ENCODE measurements at places on chromosomes 3 and 15.
A peak's percentile ranks its signal among the peaks of the same experiment; 100 is the strongest.

DNA sequence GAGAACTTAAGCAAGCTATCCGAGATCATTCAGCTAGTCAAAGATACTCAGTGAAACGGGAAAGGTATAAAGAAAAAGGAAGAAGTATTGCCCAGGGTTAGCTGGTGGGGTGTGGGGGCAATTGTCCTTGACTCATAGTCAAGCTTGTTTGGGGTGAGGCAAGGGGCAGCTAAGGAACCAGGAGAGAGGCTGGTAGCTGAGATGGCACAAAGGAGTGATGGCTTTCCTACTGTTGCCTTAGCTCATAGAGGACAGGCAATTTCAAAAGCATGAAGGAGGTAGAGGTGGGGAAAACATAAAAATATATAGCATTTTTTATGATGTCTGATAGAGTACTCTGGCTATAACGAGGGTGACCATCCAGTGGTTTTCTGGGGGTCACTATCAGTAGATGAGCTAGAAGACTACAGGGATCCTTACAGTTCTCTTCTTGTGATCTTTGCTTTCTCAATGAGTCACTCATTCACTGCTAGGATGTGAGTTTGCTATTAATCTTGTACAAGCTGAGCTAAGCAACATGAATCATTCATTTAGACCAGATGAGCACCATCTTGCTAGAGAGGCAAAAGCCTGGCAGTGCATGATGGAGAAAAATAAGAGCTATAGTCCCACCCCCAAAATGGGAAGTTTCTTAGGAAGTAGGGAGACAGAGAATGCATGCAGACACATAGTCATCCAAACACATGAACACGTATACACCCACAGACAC is 207.1 kb upstream of the PFN2 start:
- peak; percentile 84 for DNase-seq

DNA sequence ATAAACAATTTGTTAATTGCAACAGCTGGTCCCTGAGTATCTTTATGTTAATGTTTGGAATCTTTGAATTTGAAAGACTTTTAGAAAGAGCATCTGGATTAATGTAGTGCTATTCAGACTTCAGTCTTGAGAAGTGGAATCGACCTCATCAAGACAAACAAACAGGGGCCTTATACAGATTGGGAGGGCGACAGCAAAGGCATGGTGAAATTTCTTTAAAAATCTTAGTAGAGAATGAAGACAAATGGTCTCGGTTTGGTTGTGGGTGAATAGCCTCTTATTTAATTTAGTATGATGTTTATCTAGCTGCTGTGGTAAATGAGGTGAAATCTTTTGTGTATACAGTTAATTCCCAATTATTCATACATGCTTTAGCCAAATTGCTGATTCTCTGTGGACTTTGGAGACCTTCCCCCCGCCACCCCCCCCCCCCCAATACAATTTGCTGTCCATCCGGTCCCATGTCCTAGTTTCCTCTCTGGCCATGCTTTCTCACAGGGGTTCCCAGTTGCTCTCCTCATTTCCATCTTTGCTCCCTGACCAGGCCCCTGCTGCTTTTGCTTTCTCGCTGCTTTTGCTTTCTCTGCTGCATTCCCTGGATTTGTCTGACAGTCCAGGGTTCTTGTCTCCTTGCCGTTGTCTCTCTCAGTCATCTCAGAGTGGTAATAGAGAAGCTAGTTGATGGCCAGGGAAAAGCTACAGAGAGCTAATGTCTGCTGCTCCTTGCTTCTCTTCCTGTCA is 135.3 kb downstream of the FNDC3B start:
- no peak for DNase-seq

DNA sequence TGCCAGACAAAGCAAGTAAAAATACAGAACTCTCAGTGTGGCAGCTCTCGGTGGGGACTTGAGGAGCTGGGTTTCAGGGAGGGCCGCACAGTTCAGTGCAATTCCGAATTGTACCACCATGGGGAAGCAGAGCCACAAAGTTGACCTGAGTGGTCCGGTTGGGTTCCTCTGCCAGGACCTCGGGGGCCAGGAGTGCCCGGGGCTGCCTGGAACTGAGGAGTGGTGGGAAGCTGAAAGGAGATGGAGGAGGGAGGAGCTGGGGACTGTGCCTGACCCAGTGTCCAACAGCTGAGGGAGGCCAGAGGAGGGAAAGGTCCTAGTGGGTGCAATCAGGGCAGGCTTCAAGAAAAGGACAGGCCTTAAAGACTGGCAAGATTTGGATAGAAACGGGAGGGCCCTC is 32.2 kb upstream of the TRH start:
- peak; percentile 68 for DNase-seq

DNA sequence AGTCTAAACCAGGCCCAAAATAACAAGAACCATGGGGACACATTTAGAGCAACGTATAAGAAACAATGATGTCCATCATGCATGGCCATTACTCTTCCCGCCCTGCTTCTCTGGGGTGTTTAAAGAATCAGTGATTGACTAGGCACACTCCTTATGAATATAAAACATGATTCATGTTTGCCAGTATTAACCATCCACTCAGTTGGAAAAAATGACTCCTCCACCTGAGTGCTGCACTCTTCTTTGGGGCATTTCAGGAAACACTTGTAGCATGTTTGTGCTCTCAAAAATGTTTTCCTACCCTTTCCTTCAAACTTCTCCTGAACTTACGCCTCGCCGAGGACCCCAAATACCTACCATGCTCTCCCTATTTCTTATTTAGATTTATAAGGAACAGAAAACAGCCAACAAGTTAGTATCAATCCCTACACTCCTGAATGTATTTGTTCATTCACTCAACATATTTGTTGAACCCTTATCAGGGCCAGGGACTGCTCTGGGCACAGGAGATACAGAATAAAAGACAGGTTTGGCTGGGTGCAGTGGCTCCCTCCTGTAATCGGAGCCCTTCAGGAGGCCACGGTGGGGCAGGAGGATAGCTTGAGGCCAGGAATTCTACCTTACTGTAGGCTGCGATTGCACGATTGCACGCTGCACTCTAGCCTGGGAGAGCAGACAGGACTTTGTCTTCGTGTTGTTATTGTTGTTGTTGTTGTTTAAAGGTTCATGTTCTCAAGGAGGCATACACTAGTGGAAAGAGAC is 137.0 kb downstream of the TMCO5A start:
- DNase-seq, result no peak

DNA sequence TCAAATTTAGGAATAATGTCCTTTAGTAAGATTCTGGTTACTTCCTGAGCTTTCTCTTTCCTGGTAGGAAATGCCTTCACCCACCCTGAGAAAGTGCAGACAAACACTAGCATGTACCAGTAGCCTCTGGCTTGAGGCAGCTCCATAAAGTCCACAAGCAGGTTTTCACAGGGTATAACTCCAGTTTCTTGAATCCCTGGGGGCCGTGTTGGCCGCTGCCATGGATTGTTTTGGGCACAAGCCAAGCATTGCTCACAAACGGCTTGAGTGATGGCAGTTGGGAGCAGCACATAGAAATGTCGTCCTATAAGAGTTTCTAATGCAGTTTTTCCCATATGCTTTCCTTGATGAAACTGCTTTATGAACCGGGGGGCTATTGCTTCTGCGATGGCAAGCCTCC is 164.1 kb downstream of the STXBP5L start:
- DNase-seq, result no peak

DNA sequence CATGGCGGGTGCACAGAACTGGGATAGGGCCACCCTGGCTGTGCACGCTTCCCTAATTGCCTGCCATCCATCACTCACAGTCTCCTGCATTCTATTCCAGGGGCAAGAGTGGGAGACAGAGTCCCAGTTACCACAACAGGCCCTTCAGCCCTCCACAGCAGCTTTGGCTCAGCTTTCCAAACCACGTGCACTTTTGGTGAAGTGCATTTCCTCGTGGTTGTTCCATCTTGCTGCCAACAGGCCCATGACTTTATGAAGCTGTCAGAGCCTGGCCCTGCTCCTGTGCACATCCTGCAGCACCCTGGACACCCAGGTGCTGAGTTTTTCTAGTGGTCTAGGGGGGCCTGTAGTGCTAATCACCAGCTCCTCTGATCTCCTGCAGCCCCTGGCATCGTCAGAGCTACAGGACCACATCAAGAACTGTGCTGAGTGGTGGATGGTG is 110.2 kb downstream of the ADCY5 start:
- no peak for DNase-seq

DNA sequence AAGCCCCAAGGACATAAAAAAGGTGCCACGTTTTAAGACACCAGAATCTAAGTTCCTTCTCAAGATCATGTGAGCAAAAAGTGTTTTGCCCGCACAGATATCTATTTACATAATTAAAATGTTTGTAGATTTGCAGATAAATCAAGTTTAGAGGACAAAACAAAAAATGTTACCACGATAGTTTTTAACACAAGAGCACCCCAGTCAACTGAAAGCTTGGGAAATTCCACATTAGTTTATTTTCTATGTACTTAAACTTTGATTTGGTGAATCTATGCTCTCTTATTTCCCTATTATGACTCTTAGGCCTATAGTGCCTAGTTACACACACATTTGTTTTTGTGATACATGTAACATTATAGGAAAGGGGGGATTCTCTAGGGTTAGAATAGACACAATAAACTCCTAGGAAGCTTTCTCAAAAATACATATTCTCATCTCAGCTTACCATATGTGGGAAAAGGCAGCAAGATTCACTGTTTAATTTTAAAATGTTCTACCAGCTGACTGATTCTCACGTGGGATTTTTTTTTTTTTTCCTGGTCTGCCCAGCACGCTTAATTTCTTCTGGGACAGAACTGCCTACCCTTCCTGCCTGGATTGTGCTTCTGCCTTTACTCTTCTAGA is 8.4 kb upstream of the LEKR1 start:
- peak; percentile 43 for DNase-seq

DNA sequence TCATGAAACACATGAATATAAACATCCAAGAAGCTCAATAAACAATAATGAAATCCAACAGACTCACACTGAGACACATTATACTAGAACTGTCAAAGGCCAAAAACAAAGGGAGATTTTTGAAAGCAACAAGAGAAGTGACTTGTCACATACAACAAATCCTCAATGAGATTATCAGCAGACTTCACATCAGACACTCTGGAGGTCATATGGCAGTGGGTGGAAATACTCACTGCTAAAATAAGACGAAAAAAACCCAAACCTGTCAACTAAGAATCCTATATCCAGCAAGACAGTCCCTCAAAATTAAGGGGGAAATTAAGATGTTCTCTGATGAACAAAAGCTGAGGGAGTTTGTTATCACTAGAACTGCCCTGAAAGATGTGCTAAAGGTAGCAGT is 125.4 kb upstream of the MELTF start:
- no peak for DNase-seq

- DNase-seq, result no peak
These were observed 60.8 kb downstream of the RAB11A start for GRCh38 chr15:65930134-65930533.

DNA sequence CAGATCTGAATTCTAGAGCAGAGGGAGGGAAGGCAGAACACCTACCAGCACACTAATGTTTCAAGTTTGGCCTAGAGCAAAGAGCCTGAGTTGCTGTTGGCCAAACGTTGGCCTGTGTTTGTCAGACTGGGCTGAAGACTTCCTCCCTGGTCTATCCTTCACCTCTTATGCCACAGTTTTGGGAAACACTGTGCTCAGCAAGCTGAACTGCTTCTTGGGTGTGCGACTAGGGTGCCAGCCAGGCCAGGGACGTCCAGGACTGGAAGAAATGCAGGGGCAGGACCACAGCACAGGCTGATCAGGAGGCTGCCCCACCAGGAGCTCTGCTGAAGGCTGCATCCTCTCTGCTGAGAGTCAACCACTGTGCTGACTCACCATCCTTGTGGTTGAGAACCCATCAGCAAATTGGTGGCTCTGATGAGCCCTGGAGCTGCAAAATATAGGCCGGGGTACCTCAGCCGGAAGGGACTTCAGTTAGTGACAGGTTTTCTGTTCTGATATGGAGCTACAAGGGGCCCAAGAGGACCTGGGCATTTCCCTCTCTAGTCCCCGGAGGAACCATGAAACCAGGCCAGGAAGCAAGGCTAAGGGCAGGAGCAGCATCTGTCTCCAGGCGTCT is 131.6 kb upstream of the RASGRP1 start:
- peak; percentile 56 for DNase-seq

GRCh38 chr3:57982561-57983243 is 25.5 kb upstream of the FLNB start:
- DNase-seq, result no peak

DNA sequence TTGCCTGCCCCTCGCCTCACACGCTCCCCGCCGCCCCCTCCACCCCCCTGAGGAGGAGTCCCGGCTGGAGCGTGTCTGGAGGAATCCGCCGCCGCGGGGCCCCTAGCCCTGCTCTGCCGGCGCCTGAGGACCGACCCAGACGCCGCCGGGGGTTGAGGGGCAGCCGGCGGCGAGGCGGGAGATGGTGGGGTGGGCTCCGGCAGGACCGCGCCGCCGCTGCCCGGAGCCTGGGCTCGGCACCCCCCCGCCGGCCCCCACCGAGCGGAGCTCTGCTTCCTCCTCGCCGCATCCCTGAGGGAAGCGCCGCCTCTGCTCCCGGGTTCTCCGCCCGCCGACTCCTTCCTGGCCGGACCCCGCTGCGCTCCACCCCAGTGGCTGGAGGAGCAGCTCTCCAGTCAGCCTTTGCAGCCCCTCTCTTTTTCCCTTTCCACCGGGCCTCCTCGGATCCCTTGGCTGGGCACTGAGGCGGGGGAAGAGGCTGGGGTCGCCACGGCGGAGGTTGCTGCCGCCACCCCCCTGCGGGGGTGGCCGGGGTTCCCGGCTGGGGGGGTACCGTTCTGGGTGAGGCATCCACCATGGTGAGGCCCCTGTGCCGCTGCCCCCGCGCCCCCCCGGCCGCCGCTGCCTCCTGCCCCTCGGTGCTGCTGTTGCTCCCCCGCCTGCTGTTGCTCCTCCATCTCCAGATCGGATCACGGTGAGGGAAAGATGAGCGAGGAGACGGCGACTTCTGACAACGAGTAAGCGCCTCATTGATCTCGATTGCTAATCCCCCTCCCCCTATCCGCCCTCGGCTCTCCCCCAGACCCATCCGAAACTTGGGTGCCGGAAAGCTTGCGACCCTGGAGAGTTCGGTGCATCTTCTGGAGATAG is at the start of gene SPRED1:
Gene SPRED1 (plus strand): TSS at position 356 of the 870 bp plus-strand sequence. CDS start 350 bp downstream, at position 706.
- peak; percentile 64 for DNase-seq

DNA sequence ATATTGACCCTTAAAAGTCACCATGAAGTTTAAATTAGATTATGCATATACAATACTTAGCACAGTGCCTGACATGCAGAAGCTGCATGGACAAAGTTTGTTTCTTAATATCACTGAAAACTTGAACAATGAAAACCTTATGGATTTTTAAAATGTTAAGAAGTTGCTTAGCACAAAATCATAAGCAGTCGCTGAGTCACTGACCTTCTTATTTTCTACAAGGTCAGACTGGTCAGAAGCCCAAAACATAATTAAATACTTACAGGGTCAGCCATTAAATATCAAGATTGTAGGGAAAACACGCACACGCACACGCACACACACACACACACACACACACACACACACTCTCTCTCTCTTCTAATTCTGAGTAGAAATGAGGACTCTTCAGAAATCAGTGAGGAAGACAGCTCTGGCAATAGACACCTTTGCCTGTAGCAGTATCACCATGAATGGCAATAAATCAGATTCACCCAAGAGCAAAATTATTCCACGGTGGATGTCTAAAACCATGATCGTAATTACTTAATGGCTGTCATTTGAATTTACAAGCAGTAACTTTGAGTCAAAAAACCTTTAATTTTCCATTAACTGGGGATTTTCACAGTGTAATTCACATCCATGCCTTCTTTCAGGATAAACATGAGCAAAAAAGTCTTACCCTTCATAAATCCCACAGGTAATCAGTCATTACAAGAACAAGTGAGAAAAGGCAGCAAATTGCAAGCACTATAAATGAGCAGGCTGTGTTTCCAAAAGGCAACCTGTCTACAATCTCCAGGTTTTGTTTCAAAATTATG is 147.5 kb downstream of the OSBPL10 start:
- no peak for DNase-seq

- DNase-seq, result no peak
These were observed 24.4 kb downstream of the MIX23 start for GRCh38 chr3:122358703-122359032.

All from ELR (cell line).